ENCODE measurements at places on chromosomes 6 and 20.

- DNase-seq: no peak
These were observed 161.0 kb downstream of the INSM1 start for GRCh38 chr20:20528861-20529260.

DNA sequence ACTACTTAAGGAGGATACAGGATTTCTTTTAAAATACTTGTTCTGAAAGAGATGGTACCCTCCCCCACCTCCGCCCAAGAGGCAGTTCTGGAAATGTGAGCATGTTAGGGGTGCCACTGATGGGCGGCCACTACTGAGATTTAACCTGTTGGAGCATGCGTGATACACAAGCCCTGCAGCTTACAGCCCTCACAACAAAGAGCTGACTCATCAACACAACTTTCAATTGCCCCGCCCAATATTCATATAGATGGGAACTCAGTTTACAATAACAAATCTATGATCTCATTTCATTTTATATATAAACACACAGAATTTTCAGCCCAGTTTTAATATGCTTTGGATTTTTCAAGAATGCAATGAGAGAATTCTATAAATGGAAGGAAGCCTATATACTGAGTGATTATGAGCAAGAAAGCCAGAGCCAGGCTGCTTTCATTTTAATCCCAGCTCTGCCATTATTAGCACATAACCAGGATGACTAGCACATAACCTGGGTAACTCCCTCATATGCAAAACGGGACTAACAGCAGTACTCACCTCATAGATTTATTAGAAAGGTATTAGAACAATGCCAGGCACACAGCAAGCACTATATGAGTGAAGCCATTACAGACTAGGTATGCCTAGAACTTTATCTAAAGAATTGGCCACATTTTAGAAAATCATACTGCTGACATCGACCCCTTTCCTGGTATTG is 45.6 kb upstream of the IPCEF1 start:
- DNase-seq: no peak

DNA sequence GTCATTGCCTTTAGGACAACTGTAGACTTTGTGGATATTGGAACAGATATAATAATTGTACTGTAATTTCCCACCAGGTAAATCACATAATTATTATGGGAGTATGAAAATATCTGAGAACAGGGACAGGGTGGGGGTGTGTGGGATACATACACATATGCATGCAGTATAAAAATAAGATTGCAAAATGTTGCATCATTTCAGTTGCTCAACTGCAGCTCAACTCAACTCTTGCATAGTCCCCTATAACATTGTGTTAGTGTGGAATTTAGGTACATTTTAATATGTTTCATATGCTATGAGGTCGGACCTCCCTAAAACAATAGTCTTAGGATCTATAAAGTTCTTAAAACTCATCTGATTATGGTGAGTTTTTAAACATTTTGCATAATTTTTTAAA is 275.0 kb upstream of the FLRT3 start:
- DNase-seq: no peak

- DNase-seq: no peak
These were observed 51.6 kb upstream of the IMPG1 start for GRCh38 chr6:76124018-76124417.

DNA sequence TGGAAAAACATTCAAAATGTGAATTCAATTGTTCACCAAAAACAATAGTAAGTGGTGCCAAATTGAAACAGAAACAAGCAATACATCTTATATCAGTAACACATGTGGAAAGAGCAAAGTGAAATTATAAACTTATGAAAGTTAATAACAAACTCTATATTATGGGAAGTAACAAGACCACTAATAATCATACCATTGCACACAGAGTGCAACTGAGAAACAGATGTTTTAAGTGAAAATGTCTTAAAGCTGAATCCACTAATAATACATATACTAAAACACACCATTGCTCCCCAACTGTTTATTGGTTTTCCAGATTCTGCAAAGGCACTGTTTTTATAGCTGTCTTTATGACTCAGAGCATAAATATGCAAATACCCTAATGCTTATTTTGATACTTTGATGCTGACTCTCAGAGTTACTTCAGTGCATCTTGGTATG is 292.3 kb downstream of the RFPL4B start:
- no peak for DNase-seq

DNA sequence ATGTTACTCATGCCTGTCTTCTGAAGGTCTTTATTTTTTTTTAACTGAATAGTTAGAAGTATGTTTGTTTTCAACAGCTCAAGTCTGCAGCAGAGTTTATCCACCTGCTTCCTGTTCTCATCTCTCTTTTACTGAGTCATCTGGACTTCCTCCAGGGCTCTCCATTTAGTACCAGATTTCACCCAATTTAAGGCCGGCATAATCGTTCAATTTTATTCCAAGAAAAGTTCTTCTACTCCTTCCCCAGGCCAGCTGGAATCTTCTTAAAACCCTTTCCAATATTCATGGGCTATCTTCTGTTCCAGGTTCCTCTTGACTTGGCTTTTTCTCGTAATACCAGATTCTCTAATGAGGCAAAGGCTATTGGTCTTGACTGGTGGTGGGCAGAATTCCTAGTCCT is 79.0 kb upstream of the LAMA2 start:
- no peak for DNase-seq

GRCh38 chr20:40959325-40960092 is 69.1 kb upstream of the TOP1 start:
- no peak for DNase-seq

DNA sequence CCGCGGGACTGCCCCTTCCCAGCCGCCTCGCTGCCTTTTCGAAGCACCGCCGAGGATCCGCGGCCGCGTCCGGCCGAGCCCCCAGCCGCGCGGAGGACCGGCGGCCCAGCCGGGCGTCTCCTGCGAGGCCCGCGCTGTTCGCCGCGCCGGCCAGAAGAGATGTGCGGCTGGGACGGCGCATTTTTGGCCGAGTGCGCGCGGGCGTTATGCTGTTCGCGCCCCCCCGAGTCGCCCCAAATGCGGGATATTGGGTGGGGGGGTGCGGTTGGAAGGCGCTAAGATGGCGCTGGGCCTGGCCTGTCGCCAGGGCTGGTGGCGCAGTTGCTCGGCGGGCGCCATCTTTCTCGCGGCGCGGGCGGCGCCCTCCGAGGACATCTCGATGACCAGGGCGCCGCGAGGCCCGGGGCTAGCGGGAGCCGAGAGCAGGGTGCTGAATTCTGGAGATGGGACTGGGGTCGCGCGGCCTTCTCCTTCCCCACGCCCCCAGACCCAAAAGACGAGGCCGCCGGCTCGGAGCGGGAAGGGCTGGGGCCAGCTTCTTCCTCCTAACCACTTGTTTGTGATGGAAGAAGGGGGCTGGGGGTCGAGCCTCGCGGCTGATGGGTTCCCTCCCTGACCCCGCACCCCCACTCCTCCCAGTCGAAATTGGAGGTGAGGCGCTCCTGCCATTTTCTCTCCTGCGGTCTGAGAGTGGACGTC is 1.5 kb downstream of the BICRAL start:
- DNase-seq: peak; percentile 57

- DNase-seq: no peak
These were observed 32.8 kb upstream of the POPDC3 start for GRCh38 chr6:105212587-105212986.

DNA sequence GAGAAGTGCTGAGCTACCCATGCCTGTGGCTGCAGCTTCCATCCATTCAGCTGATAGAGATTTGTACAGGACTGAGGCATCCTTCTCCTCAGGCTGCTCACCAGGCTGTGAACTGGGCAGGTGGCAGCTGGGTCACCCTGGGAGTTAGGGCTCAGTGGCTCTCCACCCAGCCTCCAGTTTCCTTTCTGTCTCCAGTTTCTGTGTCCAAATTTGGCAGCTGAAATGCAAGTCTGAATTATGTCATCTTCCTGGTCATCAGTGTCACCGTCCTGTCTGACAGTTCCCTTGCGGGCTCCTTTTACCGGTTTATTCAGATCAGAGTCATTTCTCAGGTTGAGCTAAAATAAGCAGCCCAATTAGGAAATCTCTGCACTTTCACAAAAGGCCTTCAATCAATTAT is 93.3 kb downstream of the EDN1 start:
- DNase-seq: no peak

- DNase-seq: no peak
These were observed 52.8 kb upstream of the UST start for GRCh38 chr6:148693882-148694484.

DNA sequence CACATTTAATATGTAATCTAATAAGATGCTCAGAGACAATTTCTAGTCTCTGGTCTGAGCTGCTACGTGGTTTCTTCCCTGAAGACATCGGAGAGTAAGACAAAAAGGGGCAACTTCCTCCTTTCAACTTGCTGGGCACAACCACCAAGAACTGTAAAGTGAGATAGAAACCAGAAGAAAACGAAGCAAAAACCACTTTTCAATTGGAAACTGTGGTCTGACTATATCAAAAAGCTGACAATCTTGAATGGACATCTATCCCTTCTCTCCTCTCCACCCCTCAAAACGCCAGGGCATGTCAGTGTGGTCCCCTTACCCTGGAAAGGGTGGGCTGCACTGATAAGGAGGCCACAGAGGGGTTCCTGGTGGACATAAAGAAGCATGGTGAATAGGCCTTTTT is 269.1 kb downstream of the CD83 start:
- DNase-seq: no peak

GRCh38 chr6:2185466-2185865 is 59.9 kb downstream of the GMDS start:
- no peak for DNase-seq

Measured in caudate nucleus (tissue), 63 donors.